Effector memory CD8-positive, alpha-beta T cell (primary cell): ENCODE measurements at places on chromosomes 7 and 10.

GRCh38 chr10:32943854-32944661 lies 14.0 kb downstream of the ITGB1 start:
- DNase-seq: no peak

- DNase-seq: no peak
Measured at GRCh38 chr10:99531696-99532593, 797 bp upstream of the NKX2-3 start.

- no peak for DNase-seq
Measured at GRCh38 chr7:157650801-157651200, 314.0 kb downstream of the DNAJB6 start.

DNA sequence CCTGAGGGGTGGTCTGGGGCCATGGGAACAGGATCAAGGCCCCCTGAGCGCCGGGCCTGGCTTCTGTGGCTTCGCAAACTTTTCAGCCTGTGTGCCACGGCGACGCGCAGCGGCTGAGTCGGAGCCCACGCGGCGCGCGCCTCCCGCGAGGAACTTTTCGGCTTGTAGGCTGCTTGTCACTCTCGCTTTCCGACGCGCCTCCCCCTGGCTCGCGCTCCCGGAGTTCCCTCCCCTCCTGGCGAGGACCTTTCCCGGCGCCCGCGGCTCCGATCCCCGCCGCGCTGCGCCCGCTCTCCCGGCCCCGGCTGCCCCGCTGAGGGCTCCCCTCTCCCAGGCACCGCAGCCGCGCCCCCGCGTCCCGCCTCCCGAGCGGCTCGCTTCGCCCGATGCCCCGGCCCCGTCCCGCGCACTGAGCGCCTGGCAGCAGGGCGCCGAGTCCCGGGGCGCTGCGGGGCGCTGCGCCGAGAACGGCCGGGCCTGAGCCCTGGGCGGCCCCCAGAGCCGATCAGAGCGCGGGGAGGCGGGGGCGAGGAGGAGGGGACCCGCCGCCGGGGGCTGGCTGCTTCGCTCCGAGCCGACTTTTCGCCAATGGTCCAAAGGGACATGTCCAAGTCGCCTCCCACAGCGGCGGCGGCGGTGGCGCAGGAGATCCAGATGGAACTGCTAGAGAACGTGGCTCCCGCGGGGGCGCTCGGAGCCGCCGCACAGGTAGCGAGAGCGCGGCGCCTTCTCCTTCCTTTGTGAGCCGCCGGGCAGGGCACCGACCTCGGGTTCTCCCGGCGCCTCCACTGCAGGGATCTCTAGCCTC lies at the start of gene CACNB2:
Gene CACNB2, plus strand, starts transcription at position 276 of the 808 bp plus-strand sequence.
- no peak for DNase-seq

DNA sequence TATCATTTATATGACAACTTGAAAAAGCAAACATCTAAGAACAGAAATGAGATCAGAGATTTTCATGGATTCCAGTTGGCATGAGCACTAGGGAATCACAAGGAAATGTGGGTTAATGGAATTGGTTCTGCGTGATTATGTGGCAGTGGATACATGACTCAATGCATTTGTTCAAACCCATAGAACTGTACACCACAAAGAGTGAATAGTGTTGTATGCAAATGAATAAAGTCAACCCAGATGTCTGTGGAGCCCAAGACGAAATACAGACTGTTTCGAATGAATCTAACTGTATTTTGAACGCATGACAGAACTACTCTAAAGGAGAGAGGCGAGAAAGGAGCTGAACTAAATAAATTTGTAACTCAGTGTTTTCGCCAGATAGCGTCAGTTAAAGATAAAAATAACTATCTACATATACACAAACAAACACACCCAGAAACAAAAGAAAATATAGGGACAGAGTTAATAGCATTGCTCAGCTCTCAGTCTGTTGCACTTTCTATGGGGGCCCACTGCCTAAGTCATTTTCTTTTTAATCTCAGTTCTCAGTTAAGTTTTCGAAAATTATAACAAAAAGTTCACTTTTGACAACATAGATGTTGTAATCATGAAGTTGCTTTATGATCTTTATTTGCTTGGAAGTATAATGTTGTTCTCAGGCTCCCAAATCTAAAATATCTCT lies 636.7 kb upstream of the SEMA3D start:
- no peak for DNase-seq

DNA sequence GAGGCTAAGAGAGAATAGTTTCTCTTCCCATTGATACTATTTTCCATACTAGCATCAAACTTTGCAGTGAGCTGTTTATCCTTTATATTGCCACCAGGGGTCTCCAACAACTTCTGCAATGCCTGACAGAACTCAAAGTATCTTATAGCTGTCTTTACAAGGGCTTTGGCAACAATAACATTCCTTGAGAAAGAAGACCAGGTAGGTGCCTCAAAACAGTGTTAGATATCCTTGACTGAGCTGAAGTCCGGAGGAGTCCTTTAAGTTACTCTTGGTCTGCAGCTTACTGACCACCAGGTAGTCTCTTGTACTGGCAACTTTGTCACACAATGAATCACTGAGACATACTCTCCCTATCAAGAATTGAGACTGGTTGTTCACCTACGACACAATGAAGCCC lies 30.0 kb upstream of the TES start:
- DNase-seq: peak; percentile 42

DNA sequence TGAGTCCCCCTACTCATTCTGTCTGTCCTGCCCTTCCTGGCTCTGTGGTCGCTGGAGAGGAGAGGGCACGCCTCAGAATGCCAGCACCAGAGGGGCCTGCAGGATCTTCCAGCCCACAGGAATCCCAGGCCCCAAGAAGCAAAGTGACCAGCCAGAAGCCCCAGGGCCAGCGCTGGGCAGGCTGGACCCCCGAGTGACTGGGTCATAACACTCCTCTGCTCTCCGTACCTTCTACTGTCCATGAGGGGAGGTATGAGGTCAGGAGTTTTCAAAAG lies 102.6 kb upstream of the GPR26 start:
- no peak for DNase-seq

DNA sequence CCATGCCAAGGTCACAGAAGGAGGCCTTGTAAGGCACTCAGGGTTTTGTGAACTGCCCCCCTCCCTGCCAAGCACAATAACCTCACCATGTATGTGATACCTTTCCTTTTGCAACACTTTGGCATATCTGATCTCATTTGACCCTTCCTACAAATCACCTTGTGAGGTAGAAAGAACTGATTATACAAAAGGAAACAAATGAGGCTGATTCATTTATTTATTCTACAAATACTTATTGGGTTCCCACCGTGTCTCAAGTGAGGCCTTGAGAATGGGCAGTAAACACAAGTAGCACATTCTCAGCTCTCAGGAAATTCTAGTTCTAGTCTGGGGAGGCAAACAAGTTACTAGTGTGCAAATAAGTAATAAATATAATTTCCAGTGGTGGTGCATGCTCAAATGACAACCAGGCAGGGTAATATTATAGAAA lies 19.6 kb downstream of the PLCE1 start:
- no peak for DNase-seq

GRCh38 chr10:61793760-61794703 lies 107.5 kb upstream of the ARID5B start:
- DNase-seq: no peak

DNA sequence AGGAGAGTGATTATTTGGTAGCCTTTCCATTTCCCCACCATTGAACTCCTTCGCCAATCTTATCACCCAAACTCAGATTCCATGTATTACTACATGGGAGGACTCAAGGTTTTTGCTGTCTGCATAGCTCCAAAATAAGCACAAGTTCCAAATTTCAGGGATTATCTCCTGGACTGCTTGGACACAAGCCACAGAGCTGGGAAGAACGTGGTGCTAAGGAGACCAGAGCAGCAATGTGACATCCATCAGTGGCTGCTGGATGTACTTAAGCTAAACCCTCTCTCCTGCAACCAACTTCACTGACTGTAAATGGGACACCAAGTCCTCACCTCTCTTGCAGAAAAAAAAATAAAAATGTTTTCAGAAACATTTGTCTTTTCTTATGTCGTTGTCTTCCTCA lies 56.3 kb downstream of the NRP1 start:
- no peak for DNase-seq

GRCh38 chr7:191981-192649 lies at the start of gene FAM20C:
Gene FAM20C, plus strand, starts transcription at chr7:192571. Its CDS starts 629 bp downstream, at chr7:193200.
- peak; percentile 31 for DNase-seq

- DNase-seq: no peak
Measured at GRCh38 chr7:12905671-12906070, 218.2 kb downstream of the ARL4A start.

- DNase-seq: no peak
Measured at GRCh38 chr10:43903451-43903850, 254.8 kb upstream of the ZNF32 start.

- no peak for DNase-seq
Measured at GRCh38 chr7:121328508-121329190, at the start of gene WNT16. Gene WNT16, plus strand, starts transcription at chr7:121329000. Its CDS starts 293 bp downstream, at chr7:121329293.

- DNase-seq: no peak
Measured at GRCh38 chr7:117188949-117189592, 133.8 kb downstream of the WNT2 start.
